ENCODE measurements at places on chromosomes 2 and 18.

- no peak for DNase-seq
Measured at GRCh38 chr2:100380681-100381080, 36.8 kb downstream of the CHST10 start.

- DNase-seq, result no peak
Measured at GRCh38 chr2:162579169-162579568, 235.2 kb downstream of the GCA start.

DNA sequence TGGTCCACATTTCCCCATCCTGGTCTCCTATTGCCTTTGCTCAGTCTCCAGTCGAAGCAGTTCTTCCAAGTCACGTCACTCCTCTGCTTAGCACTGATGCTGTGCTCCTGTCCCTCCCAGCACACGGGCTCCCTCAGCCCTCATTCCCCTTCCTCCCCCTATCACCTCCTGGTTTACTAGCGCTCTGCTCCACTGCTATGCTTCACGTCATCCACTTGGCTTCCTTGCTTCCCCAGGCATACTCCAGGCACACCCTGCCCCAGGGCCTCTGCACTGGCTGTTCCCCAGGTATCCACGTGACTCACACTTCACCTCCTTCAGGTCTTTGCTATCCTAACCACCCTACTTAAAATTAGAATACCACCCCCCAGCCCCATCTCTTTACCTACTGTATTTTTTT, 269.3 kb downstream of the GLI2 start:
- DNase-seq, result no peak

DNA sequence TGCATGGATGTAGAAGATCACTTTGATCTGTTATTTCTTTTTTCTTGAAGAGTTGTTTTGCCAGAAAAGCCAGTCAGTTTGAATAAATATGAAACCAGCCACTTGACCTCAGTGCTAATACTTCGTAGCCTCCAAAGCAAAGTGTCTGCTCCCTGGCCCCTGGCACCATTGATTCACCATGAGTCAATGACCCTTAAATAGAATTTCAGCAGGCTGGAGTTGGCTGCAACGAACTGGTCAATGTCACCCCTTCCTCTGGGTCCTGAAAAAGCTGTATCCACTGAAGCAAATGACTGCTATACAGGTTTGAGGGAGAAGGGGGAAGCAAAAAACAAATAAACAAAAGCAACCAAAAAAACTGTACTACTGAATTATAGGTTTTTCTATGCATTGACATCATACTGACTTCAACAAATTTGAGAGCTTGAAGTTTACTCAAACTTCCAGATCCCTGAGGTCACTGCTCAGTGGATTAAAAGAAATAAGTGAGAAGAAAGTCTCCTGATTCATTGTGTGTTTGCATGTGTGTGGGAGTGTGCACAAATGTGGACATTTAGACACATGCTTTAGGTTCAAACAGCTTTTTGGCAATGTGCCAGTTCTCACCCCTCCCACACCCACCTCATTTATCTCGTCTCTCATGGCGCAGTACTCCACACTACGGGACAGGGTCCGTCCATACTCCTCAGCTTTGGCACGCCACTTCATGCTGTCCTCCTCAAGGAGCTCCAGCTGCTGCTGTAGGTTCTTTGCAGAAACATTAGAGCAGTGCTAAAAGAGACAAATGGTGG, 58.1 kb upstream of the TTN start:
- no peak for DNase-seq

- DNase-seq, result no peak
Measured at GRCh38 chr2:178072383-178073301, at the start of gene PDE11A. Gene PDE11A, minus strand, starts transcription at chr2:178072777. Its CDS starts 340 bp downstream, at chr2:178072437.

DNA sequence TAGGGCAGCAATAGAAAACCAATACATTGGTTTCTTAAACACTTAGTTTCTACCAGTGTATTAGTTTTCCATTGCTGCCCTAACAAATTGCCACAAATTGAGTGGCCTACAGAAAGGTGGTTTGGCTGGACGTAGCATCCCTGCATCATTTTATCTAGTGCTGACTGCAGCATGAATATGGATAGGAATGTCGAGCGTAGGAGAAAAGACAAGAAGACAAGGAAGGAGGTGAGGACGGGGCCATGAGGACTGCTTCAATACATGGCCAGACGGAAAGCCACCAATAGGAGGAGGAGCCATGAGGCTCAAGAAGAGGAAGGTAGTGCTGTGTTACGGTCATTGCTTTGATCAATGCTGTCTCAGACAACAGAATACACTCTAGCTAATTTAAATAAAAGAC, 154.5 kb upstream of the NDUFV2 start:
- no peak for DNase-seq

DNA sequence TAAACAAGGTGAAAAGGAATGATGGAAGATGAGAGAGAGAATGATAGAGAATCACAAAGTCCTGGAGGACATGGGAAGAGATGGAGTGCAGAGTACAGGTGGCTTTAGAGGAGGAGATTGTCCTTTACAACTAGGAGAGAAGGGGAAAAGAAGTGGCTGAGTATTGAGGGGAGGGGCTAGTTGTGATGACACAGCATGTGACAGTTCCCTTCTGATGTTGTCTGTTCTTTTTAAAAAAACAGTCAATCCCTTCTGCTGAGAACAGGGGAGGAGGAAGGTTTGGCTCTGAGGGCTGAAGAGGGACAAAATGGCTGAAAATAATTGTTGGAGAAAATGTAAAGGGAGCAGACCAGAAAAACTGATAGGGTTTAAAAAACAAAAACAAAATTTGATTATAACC, 44.0 kb downstream of the STEAP3 start:
- no peak for DNase-seq

- no peak for DNase-seq
Measured at GRCh38 chr2:229731916-229732315, 17.6 kb upstream of the DNER start.

DNA sequence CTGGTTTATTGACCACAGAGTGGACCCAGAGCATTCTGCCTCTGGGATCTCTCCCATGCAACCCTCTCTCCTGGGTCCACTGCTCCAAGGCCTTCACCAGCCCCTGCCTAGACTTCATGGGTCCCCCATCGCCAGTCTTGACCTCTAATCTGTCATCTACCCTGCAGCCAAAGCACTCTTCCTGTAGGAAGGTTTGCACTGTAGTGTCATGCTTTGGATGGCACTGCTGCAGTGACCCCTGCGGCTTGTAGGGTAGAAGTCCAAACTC, 41.7 kb downstream of the MYO7B start:
- no peak for DNase-seq

DNA sequence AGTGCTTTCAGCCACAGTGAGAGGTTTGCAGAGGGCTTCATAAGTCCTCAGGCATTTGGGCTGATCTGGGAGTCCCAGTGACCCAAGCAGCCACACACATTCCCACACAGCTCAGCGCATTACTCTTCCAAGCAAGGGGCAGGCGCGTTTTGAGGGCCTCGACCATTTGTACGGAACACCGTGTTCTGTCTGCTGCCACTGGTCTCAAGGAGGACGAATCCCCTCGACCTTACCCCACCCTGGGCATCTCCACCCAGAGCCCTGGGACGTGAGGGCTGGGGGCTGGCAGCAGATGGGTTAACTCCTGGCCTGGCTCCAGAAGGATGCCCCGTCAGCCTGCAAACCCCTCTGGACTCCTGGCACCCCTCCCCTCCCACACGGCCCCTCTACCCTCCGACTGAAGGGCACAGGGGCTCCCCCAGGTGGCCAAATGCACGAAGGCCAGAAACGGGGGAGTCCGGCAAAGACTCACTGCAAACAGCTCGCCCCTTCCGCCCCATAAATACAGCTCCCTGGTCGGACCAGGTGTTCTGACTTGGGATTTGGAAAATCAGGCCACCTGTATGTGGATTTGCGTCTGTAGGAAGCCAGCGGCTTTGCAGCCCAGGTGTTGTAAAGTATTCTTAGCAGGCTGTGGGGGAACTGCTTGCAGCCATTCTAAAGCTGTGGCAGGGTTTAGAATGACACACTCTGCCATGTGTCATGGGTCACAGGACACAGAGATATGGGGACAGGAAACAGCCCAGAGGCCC, 33.6 kb upstream of the PTMA start:
- peak; percentile 35 for DNase-seq

DNA sequence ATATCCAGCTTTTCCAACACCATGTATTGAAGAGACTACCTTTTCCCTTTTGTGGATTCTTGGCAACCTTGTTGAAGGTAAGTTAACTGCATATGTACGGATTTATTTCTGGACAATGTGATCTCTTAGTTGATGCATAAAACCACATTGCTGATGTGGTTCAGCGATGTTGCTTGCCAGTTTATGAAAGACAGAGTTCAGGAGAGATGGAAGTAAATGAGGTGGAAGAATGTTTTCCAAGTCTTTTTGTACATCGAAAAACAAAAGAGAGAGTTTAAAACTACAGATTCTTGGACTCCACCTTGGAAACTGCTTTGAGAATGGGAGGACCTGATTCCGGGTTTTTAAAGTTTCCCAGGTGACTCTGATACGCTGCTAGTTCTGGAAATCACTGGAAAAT, 43.8 kb downstream of the MOB4 start:
- DNase-seq, result no peak

DNA sequence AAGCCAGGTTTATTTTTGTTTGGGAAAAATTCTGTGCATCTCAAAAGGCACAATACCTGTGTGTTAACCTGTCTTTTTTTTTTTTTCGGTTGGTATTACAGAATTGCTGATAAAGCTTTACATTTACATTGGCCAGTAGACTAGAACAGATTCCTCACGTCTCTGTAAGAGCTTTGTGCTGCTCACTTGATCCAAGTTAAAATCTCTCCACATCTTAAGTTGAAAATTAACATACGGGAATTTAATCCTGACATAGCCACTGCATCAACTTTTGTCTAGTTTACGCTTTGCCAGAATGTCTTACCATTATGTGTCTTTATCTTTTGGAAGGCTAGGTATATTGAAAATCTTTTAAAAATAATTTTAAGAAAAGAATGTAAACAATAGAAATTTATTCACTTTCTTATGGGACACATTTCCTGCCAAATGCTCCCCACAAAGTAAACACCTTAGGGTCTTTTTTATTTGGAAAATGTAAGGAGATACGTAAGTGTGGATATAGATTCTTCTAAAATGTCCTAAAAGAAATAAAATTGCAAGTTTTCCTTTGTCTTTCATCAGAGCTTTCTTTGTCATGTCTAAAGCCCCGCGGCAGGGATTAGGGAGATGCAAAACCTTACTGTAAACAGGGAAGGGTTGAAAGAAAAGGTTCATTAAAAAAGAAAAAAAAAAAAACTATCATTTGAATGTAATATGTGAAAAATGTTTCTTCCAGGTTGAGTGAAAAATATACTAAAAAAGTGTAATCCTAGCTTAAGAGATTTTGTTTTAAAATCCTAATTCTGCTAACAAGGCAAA, 912.8 kb downstream of the NRXN1 start:
- no peak for DNase-seq

DNA sequence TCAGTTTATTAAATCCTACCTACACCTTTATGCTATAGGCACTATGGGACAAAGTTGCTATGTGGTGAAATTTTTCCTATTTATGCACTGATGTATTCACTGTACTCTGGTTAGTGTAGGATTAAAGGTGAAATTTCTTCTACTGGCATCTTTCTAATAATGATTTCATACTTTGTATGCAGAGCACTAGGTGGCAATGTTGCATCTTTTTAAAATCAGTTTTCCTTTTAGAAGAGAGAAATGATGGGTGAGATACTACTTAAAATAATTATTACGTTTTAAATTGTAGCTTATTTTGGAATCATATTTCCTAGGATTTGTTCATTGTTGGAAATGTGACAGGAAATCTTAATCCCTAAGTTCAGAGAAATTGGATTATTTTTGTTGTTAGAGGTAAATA, 150.9 kb downstream of the CD8B2 start:
- DNase-seq, result no peak

GRCh38 chr2:129189617-129190319, 789.7 kb upstream of the RAB6C start:
- DNase-seq, result no peak

DNA sequence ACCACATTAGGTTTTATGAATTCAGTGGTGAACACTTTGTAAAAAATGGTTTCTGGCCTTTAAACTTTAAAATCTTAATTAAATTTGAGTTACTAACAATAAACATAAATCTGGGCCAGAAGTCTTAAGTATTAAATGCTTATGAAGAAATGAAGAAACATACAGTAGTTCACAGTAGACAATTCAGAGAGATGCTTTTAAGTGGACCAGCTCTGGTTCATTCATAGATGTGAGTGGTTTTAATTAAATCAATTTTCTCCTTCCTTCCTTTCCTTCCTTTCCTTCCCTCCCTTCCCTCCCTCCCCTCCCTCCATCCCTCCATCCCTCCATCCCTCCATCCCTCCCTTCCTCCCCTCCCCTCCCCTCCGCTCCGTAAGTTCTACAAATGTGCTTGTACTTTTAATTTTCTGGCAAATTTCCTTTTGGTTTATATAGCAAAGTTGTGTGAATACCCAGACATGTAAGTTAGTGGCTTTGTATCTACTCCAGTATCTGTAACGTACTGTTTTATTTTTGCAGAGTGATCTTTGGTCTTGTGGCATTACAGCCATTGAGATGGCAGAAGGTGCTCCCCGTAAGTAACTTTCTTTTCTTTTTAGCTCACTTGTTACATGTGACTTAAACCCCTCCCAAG, 136.5 kb downstream of the MAP4K4 start:
- DNase-seq, result no peak

DNA sequence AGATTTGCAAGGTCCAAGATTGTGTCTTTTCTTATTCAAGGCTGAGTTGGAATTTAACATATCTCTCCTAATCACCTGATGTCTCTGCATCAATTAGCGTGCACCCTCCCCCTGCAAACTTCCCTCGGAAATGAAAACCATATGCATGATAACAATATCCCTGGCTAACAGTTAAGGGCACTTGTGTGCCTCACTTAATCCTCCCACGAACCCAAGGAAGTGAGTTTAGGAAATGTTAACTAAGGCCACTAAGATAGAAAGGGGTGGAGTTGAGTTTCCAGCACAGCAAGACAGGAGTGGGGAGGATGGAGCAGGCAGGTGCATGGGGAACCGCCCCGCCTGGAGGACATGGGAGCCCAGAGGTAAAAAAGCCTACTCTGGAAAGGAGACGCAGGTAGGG, 52.4 kb upstream of the PTMA start:
- DNase-seq, result no peak

GRCh38 chr2:158990397-158991214, 22.2 kb downstream of the TANC1 start:
- no peak for DNase-seq

DNA sequence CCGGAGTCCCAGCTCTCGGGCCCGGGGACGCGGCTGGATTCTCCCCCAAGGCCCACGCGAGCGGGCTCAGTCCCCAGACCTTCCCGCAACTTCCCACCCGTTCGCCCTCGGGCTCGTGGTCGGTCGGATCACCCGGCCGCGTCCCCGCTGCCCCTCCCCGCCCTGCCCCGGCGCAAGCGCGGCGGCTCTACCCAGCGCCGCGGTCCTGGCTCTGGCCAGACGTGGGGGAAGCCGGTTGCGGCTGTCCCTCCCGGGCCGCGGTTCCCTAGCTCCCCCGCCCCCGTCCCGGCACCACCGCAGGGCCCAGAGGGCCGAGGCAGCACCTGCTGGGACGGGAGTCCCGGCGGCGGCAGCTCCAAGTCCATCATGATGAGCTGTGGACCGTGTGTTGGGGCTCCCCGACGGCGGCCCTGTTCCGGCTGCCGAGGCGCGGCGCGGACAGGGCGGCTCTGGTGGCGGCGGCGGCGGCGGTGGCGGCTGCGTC, 276 bp downstream of the NFE2L2 start:
- DNase-seq, result no peak

Measured in stimulated activated CD8-positive, alpha-beta memory T cell treated with anti-CD3 and anti-CD28 coated beads, Interleukin-4, amount 100 ng/mL, for 4 hours (primary cell).